ENCODE measurements at places on chromosomes 7 and 10. TPM values are rescaled to one million over a fixed set of nuclear protein-coding genes. Genes with fewer than 3 reads are reported as not detected.

The TET1 gene
- polyA plus RNA-seq = 0.31 TPM

The C10orf105 gene
- not detected for polyA plus RNA-seq

The ZC3HAV1L gene
- polyA plus RNA-seq = not detected

The OPN4 gene
- polyA plus RNA-seq = 0.07 TPM

The C1QL3 gene
- polyA plus RNA-seq = not detected

The PTN gene
- 50.2 TPM for polyA plus RNA-seq

GRCh38 chr7:140051820-140052219, 10.9 kb downstream of the PARP12 start:
- peaks cover 26% of the 10 kb centered on the region for H3K36me3 ChIP-seq
- no peak overlapping the region for H3K4me3 ChIP-seq
- peaks cover 23% of the 10 kb centered on the region for H3K4me1 ChIP-seq

- no peak overlapping the region for H3K27ac ChIP-seq
- H3K27me3 ChIP-seq = no peaks in the 10 kb centered on the region
- H3K36me3 ChIP-seq = no peaks in the 10 kb centered on the region
- peaks cover 3% of the 10 kb centered on the region for H3K4me1 ChIP-seq
- H3K4me3 ChIP-seq = no peak overlapping the region
These were observed 95.7 kb downstream of the PLXNA4 start for GRCh38 chr7:132480534-132480933.

DNA sequence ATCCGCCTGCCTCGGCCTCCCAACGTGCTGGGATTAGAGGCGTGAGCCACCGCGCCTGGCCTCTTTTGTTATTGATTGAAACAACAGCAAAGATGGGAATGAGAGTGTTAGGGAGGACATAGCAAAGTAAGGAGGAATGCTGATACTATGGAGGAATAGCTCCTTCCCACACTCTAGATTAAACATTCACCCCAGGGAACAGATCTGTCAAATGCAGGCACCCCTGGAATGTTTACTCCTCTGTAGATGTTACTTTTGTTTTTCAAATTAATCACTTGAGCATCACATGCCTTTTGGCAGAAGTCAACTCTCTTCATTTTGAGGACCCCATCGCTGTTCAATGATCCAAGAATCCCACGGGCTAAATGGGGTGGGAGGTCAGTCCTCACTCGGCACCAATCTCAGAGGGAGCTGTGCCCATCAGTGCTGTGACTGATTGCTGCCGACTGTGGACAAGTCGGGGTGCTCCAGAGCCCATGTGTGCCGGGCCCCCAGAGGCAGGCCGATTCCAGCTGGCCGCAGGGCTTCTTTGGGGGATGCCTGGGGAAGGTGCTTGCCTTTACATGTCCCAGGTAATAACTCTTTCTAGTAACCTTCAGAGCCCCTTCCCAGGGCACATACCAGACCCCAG, 10.2 kb upstream of the COBL start:
- H3K4me3 ChIP-seq = no peak overlapping the region
- peaks cover 6% of the 10 kb centered on the region for H3K4me1 ChIP-seq
- DNase-seq = no peak
- H3K27ac ChIP-seq = no peak overlapping the region

GRCh38 chr10:92545556-92545955, 28.3 kb downstream of the IDE start:
- no peaks in the 10 kb centered on the region for H3K4me1 ChIP-seq
- H3K36me3 ChIP-seq = no peaks in the 10 kb centered on the region
- DNase-seq = no peak
- H3K27me3 ChIP-seq = no peaks in the 10 kb centered on the region

GRCh38 chr7:47510192-47510591, 71.7 kb downstream of the TNS3 start:
- no peak overlapping the region for H3K27ac ChIP-seq
- no peak overlapping the region for H3K4me3 ChIP-seq
- peaks cover 10% of the 10 kb centered on the region for H3K36me3 ChIP-seq
- DNase-seq = no peak

DNA sequence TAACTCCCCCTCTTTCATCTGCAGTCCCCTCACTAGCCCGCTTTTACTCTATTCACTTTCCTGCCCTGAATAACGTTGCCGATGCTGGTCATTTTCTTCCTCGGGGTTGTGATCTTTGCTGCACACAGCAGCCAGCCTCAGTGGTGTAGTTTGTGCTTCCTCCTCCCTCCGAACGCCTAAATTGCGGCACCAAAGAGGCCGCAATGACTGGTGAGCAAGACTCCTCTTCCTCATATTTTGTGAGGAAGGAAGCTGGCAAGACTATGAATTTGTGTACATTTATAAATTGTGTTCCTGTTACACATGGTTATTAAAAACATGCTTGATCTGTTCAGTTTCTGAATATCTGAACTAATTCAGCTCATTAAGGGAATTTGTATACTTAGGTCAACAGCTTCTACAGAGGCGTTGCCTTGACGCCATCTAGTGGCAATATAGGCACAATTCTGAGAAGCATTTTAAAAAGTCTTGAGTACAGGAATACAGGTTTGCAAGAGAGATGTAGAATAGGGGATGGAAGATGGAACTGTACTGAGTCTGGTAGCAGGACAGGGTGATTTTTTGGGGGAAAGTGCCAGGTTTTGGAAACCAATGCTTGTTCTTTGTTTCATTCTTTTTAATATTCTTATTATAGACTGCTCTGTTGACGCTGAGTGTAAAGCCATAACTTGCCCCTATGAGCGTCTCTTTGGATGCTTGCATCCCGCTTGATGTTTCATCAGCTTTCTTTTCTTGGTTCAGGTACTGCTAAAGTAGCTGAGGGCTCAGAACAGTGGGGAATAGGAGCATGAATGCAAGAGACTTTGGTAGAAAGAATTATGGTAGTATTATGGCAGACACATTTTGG, 4.1 kb upstream of the TAS2R5 start:
- peak; percentile 61 for DNase-seq
- no peak overlapping the region for H3K4me3 ChIP-seq
- no peaks in the 10 kb centered on the region for H3K27me3 ChIP-seq
- no peak overlapping the region for H3K27ac ChIP-seq

DNA sequence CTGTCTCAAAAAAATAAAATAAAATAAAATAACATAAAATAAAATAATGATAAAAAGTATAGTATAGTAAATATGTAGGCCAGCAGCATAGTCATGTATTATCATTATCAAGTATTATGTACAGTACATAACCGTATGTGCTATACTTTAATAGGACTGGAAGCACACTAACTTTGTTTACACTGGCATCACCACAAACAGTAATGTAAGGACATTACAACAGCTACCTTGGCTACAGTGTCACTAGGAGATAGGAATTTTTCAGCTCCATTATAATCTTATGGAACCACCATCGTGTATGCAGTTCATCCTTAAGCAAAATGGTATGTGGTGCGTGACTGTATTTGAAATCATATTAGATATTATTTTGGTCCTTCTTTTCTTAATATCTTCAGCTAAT, 1163.5 kb upstream of the LRRTM3 start:
- no peaks in the 10 kb centered on the region for H3K36me3 ChIP-seq
- H3K27ac ChIP-seq = no peak overlapping the region
- no peaks in the 10 kb centered on the region for H3K4me1 ChIP-seq

GRCh38 chr10:8590518-8590917, 536.0 kb downstream of the GATA3 start:
- DNase-seq = no peak
- no peaks in the 10 kb centered on the region for H3K4me1 ChIP-seq
- no peak overlapping the region for H3K27ac ChIP-seq
- H3K27me3 ChIP-seq = no peaks in the 10 kb centered on the region

DNA sequence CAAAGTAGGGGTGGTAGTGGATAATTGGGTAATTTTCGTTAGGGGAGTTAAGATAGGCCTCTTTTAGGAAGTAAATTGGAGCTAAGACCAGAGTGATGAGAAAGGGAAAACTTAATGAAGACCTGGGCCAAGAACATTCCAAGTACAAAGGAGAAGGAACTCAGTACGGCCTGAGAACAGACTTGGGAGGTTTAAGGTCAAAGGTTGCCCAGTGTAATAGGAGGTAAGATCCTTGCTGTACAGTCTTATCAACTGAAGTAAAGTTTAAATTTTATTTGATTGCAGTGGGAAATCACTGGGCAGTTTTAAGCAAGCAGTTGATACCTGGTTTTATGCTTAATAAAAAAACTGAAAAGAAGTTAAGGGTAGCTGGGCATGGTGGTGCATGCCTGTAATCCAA, 76.4 kb downstream of the MPLKIP start:
- no peaks in the 10 kb centered on the region for H3K27me3 ChIP-seq
- DNase-seq = peak; percentile 43
- H3K4me3 ChIP-seq = no peak overlapping the region
- H3K36me3 ChIP-seq = peaks cover 1% of the 10 kb centered on the region
- no peaks in the 10 kb centered on the region for H3K4me1 ChIP-seq

- DNase-seq = peak; percentile 84
- peaks cover 9% of the 10 kb centered on the region for H3K4me1 ChIP-seq
- no peaks in the 10 kb centered on the region for H3K27me3 ChIP-seq
- H3K36me3 ChIP-seq = peaks cover 20% of the 10 kb centered on the region
- H3K4me3 ChIP-seq = peak overlapping the region; percentile 98
These were observed 1.8 kb downstream of the HNRNPF start for GRCh38 chr10:43407148-43407575.

- H3K36me3 ChIP-seq = no peaks in the 10 kb centered on the region
- H3K4me1 ChIP-seq = no peaks in the 10 kb centered on the region
- H3K27me3 ChIP-seq = no peaks in the 10 kb centered on the region
- H3K4me3 ChIP-seq = no peak overlapping the region
These were observed 82.2 kb downstream of the SEMA3D start for GRCh38 chr7:85104432-85105205.

GRCh38 chr10:30231071-30231652, 117.9 kb downstream of the MTPAP start:
- no peaks in the 10 kb centered on the region for H3K4me1 ChIP-seq
- no peaks in the 10 kb centered on the region for H3K36me3 ChIP-seq
- DNase-seq = peak; percentile 62
- peaks cover 2% of the 10 kb centered on the region for H3K27me3 ChIP-seq
- no peak overlapping the region for H3K27ac ChIP-seq

DNA sequence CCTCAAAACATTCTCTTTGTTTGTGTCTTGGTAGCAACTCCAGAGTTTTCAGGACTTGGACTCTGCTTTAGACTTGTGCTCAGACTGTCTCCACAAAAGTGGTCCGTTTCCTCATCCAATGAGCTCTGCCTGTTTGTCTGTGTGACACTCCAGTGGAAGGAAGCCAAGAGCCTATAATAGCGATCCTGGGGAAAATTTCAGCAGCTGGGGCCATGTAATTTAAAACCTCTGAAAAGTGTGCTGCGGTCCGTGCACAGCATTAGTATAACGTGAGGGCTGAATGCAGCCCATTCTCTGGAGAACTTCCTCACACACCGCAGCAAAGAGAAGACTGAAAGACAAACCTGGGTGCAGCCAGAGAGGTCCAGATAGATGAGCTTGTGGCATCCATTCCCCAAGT, at the start of gene LRRC17:
LRRC17 (plus strand) TSS at position 259 of the 400 bp plus-strand sequence. CDS start 20,914 bp downstream, outside the sequence.
- H3K36me3 ChIP-seq = no peaks in the 10 kb centered on the region
- no peaks in the 10 kb centered on the region for H3K27me3 ChIP-seq

- peaks cover 7% of the 10 kb centered on the region for H3K4me1 ChIP-seq
- no peaks in the 10 kb centered on the region for H3K36me3 ChIP-seq
- no peak overlapping the region for H3K4me3 ChIP-seq
- no peak overlapping the region for H3K27ac ChIP-seq
- H3K27me3 ChIP-seq = no peaks in the 10 kb centered on the region
- DNase-seq = no peak
These were observed 16.7 kb downstream of the GPER1 start for GRCh38 chr7:1104516-1105179.

Data from small intestine (tissue), 16 donors.